Hindlimb muscle (tissue), 1 donor: ENCODE measurements at places on chromosomes 11 and 22. TPM values are rescaled to one million over a fixed set of nuclear protein-coding genes. Genes with fewer than 3 reads are reported as not detected.

DNA sequence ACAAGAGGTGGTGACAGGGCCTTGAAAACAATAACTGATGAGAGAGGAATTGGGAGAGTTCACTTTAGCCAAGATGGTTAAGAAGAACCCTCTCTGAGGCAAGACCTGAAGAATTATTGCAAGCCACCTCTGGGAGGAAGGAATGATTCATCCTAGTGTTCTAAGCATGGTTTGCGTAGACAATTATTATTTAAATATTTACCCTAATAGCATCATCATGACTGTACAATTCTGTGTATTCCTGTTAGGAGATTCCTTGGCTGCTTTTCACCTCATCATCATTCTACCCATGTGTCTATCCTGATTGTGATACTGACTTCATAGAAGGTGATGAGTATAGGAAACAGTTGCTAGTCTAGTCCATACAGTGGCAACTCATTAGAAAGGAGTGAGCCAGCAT lies 264.4 kb downstream of the DDX10 start:
- DNase-seq = no peak

DNA sequence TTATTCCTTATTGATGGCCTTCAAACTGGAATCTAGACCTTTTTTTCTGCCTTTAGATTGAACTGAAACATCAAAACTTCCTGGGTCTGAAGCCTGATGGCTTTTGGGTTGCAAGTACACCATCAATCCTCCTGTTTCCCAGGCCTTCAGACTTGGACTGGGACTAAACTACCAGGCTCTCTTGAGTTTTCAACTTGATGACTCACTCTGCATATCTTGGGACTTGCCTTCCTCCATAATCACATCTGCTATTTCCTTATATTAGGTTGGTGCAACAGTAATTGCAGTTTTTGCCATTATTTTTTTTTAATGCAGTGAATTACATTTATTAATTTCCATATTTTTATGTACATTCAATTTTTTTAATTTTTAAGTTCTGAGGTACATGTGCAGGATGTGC lies 7.0 kb downstream of the OR51B5 start:
- DNase-seq = no peak

GRCh38 chr22:43337946-43338345 lies 5.2 kb downstream of the SCUBE1 start:
- DNase-seq = no peak

DNA sequence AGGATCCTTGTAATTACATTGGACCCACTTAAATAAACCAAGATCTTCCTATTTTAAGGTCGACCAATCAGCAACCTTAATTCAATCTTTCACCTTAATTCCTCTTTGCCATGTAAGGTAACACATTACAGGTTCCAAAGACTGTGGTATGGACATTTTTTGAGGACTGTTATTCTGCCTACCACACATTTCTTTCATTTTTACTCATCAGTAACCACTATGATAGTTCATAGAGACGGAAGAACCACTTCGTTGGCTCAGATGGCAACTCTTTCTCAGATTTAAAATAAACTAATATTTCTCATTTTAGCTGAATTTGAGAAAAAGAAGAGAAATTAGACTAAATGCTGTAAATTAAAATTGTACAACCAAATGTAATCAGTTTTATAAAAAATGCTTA lies 96.3 kb downstream of the PAX6 start:
- no peak for DNase-seq

- no peak for DNase-seq
Observed at GRCh38 chr11:43856993-43857392, 23.6 kb upstream of the ALKBH3 start.

DNA sequence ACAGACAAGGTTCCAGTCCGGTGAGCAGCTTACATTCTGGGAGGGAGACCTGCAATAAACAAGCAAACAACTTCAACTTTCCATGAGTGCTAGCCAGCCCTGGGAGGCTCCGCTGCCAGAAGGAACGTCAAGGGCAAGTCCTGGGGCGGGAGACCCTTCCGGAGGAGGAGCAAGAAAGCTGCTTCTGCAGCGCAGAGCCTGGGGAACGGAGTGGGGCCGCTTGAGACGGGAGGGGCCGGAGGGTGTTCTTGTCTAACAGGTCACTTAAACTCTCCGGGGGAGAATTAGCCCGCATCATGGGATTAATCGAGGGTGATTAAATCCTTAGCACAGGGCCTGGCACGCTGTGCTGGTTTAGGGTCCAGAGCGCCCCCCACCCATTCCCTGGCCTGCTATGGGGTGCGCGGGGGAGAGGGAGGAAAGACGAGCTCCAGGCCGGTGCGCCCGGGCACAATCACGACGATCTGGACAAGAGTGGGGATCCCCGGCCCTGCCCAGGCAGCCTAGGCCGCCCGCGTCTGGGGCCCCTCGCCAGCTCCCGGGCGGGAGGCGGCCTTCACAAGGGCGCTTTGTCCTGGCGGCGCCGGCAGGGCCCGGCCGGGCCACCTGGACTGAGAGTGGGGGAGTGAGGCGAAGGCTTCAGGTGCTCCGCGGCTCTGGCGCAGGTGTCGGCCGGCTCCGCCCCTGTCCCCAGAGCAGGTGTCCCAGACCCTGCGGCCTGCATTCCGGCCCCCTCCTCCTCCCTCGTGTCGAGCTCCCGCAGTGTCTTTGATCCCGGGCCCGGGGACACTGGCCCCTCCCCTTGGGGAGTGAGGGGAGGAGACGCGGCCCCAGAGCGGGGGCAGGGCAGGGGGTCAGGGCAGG lies 663 bp upstream of the LARGE2 start:
- peak; percentile 46 for DNase-seq

GRCh38 chr11:57491371-57492061 lies 24.0 kb downstream of the SLC43A1 start:
- DNase-seq = no peak

DNA sequence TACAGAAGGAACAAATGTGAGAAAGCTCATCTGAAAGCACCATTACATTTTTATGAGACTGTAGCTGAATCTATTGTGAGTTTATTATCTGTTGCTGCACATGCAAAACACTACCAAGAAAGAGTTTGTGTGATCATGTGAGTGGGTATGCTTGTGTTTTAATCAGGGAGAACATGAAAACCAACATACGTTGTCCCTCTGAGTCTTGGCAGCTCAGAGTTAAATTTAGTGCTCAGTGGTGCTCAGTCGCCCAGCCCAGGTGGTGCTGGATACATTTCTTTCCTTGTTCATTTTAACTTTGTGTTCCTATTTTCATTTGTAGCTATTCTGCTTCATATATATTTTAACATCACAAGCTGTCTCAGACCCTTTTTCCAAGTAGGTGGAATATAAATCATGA lies 500.6 kb downstream of the NTM start:
- no peak for DNase-seq

GRCh38 chr22:41057076-41057475 lies 35.3 kb upstream of the EP300 start:
- DNase-seq = no peak

- no peak for DNase-seq
Observed at GRCh38 chr11:45031912-45032519, 81.3 kb upstream of the TP53I11 start.

DNA sequence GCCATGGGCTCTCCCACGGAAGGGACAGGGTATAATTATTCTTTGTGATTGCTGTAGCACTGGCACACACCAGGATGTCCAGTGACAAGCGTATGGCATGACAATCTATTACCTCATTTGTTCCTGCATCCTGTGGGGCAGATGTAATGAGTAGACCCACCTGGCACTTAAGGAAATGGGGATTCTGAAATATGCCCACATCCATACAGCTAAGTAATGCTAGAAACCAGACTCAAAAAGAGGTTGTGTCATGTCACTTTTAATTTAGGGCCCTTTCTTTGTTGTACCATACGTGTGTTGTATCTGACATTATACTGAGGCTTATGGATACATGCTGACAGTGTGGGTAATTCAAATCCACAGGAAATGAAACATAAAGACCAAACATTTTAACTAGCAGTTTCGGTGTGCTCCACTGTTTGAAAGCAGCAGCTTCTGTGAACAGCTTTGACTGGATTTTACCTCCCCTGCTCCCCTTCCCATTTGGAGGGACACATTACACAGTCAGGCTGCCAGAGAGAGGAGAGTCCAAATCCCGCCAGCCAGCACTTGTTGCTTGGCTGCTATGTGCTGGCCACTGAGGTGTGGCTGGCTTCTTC lies 21.2 kb downstream of the GRAMD1B start:
- DNase-seq = no peak

DNA sequence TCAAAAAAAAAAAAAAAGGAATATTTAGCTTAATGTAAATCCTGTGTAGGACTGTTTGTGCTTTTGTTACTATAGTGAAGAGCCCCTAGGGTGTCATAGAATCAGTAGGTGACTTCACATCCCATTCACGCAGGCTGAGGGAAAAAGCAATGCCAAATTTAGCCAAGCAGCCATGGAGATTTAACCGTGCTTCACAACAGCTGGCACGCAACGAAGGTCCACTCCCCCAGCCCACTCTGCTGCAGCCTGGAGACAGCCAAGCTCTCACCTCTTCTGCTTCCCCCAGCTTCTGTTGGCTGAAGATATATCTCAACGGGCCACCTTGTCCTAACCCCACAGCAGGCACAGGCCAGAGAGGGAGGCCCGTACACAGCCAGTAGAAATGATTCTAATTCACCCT lies 78.8 kb upstream of the BID start:
- peak; percentile 69 for DNase-seq

DNA sequence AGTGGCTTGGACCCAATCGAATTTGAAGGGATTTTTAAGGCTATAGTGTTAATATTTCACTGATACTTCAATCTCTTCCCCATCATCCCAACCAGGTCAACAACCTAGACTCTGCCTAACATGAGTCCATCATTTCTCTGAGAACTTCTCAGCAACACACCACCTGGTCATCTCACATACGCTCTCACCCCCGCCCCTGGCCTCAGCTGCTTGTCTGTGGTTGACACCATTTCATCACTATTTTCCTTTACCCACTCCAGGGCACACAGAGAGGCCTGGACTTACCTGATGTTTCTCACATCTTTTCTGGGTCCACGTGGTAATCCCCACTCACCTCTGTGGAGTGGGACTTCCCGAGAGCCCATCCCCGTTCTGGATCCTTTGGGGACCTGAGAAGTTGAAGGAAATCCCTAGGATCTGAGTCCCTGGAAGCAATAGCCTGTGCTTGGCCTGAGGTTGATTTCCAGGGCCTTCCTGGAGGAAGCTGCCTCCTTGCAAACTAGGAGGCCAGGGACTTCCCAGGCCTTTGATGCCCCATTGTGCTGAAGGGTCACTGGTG lies 3.2 kb downstream of the P2RX3 start:
- no peak for DNase-seq

- DNase-seq = no peak
Observed at GRCh38 chr11:8732748-8733241, 50.2 kb downstream of the RPL27A start.

DNA sequence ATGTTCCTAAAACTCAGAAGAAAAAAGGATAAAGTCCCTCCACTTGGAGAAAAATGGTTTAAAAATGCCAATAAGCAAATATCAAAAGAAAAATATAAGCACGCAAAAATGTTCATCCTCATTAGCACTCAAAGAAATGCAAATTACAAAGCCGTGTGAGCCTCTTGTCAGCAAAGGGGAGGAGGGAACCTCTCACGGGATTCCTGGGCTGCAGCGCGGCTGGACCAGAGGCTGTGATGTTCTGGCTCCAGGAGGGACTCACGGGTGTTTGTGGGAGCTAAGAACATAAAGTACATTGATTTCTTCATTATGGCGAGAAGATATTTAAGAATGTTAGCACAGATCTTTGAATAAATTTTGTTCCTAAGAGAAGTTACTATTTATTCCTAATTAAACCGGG lies 1451.2 kb downstream of the BRD1 start:
- DNase-seq = no peak

DNA sequence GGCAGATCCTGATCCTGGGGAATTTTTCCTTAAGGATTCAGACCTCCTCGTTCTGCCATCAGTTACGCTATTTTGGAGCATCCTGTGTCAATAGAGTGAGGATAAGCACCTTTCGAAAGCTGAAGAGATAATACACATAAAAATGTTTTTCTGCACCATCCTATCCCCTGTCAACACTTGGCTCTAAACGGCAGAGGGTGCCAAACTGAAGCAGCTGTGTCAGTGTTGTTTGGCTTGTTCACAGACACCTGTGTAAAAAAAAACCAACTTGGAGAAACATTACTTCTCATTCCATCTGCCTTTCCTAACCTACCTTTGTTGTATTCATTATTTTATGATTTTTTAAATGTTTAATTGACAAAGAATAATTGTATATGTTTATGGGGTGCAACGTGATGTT lies 417.0 kb upstream of the DDI1 start:
- no peak for DNase-seq

GRCh38 chr22:39148026-39148726 lies 4.3 kb downstream of the CBX7 start:
- DNase-seq = no peak

DNA sequence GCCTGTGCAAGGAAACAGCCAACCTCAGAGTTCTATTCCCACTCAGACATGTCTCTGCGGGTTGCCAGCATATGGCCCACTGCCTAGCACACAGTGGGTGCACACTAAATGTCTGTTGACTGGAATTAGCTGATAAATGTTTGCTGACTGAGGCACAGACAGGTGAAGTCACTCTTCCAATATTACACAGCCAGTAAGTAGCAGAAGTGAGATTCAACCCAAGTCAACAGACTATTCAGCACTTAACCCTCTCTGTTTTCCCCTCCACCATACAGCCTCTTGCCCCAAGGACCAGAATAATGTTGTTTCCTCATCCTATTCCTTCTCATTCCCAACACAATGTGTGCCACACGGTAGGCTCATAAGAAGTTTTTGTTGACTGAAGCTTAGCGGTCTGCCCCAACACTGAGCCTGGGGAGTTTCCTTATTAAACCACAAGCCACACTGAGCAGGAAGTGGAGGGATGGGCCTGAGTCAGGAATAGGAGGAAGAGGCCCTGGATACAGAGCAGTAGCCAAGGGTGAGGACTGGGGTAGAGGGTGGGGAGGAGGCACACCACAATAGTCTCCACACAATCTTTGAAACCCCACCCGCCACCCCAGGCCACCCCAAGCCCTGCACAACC lies 15.7 kb upstream of the IL10RA start:
- no peak for DNase-seq

DNA sequence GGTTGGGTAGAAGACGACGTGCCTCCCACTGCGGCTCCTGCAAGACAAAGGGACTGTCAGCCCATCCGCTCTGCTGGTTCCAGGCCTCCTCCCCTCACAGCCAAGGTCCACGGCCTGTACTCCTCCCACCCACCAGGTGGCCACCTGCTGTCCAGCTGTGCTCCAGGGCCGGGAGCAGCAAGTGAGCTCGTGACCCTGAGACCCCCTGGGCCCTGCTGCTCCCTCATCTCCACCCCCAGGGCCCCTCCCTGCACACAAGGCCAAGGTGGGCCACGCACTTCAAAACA lies 27.4 kb downstream of the TSPAN4 start:
- DNase-seq = no peak

The FOLR1 gene
- 19.0 TPM for polyA plus RNA-seq

The PUS3 gene
- polyA plus RNA-seq = 8.9 TPM

The PPP1CA gene
- 146 TPM for polyA plus RNA-seq

The H19 gene
- polyA plus RNA-seq = 14,324 TPM

The COMMD9 gene
- polyA plus RNA-seq = 64.3 TPM

The TAF6L gene
- 20.3 TPM for polyA plus RNA-seq

The MYBPC3 gene
- polyA plus RNA-seq = 0.49 TPM

The FADS2 gene
- 77.5 TPM for polyA plus RNA-seq

The OR10W1 gene
- not detected for polyA plus RNA-seq
